ENCODE measurements at places on chromosomes 3 and 15.

GRCh38 chr3:126834596-126835471 is 130.8 kb downstream of the CHCHD6 start:
- DNase-seq = no peak

- DNase-seq = no peak
Observed at GRCh38 chr3:61724183-61724582, 162.8 kb downstream of the PTPRG start.

- DNase-seq = no peak
Observed at GRCh38 chr15:35305946-35306345, 220.9 kb upstream of the NANOGP8 start.

GRCh38 chr15:81357180-81357686 is 16.8 kb downstream of the TMC3 start:
- no peak for DNase-seq

GRCh38 chr3:187237741-187238140 is 40.5 kb downstream of the RTP1 start:
- DNase-seq = no peak

Data from activated CD4-positive, CD25-positive, alpha-beta regulatory T cell treated with anti-CD3 and anti-CD28 coated beads, Interleukin-2, amount 50 U/mL, for 16 hours (primary cell).